ENCODE measurements at places on chromosomes 5 and 9.

GRCh38 chr9:75235632-75236031 lies 147.3 kb downstream of the OSTF1 start:
- no peak for DNase-seq

DNA sequence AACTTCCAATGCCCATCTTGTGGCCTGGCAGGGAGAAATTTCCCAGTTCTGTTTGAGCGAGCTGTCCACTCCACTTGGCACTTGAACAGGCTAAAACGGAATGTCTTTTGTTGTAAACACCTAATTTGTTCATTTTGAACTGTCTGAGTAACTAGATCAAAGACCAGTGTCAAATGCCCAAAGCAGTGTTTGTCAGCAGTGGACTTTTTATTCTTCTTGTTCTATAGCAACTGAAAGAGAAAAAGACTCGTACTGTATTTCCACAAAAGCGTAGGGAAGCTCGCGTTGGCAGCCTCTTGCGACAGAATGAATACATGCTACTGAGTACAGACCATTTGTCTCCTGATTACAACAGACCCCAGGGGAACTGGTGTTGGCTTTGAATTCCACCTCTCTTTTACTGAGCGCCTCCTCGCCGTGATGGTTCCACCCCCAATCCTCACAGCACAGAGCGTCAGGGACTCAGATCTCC lies 601.8 kb upstream of the ZNF608 start:
- no peak for DNase-seq

DNA sequence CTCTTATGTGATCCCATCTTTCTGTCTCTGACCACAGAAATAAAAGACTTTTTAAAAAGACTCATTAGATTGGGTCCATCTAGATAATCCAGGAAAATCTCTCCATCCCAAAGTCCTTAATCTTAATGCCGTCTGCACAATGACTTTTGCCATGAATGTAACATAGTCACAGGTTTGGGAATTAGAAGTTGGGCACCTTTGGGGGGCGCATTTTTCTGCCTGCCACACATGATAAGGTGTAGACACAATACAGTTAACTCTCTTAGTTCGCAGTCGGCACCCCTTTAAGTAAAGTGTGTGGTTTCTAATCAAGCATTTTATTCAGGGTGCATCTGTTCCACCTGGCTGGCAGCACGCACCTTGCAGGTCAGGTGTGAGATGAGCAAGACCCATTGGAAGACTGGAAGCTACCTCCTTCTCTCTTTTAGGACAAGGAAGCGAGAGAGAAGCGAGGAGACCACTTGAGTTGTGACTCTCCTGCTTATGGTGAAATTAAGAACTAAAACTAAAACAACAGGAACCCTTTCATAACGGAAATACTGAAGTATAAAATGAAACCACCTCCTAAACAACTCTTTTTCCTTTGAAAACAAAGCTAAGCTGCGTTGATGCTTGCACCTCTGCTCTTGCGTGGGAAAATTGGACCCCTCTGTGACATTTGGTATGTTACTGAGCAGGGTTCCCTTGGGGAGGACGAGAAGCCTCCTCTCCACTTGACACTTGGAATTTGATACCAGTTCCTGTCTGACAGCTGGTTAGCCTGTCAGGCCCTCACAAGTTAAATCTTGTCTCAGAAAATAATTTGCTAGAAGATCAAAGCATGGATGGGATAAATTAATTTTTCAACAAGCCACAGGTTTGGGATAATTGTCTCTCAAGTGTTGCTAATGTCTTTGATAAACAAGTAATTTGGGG lies 304.6 kb upstream of the DMRT1 start:
- DNase-seq = no peak

- DNase-seq = no peak
Observed at GRCh38 chr5:1893754-1894153, 11.0 kb upstream of the IRX4 start.

- DNase-seq = no peak
Observed at GRCh38 chr9:20592673-20593072, 29.6 kb downstream of the MLLT3 start.

DNA sequence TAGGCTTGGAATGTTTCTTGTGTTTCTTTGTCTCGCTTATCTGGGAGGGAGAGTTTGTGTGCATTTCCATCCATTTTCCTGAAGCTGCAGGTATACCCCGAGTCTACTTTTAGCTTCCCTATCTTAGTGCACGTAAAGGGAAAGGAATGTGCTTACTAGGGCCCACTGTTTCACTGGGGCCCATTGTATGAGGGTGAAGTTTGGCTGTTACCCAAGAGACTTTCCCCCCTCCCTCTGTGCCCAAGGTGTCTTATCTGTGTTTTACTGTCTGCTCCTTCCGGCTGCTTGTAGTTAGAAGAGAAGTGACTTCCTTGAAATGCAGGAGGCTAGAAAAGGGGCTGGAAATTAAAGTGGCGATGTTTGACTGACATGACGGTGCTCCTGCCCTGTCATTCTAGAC lies 12.1 kb upstream of the BTNL3 start:
- no peak for DNase-seq

GRCh38 chr5:142095035-142095434 lies 13.5 kb upstream of the NDFIP1 start:
- peak; percentile 83 for DNase-seq

DNA sequence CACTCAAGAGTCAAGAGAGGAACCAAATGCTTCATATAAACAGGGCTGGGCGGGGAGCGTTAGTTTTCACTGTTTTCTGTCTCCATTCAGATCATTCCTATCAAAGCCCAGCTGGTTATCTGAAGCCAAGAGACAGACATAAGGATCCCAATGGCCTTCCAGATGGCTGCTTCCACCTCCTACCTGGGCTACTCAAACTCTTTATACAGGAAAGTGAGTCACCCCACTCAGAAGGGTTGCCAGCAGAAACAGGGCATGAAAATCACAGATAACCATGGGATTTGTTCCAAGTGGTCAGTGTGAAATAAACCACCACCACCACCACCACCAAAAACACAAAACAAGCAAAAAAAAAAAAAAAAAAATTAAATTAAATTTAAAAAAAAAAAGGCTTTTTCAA lies 5.5 kb downstream of the PRSS3 start:
- DNase-seq = no peak

DNA sequence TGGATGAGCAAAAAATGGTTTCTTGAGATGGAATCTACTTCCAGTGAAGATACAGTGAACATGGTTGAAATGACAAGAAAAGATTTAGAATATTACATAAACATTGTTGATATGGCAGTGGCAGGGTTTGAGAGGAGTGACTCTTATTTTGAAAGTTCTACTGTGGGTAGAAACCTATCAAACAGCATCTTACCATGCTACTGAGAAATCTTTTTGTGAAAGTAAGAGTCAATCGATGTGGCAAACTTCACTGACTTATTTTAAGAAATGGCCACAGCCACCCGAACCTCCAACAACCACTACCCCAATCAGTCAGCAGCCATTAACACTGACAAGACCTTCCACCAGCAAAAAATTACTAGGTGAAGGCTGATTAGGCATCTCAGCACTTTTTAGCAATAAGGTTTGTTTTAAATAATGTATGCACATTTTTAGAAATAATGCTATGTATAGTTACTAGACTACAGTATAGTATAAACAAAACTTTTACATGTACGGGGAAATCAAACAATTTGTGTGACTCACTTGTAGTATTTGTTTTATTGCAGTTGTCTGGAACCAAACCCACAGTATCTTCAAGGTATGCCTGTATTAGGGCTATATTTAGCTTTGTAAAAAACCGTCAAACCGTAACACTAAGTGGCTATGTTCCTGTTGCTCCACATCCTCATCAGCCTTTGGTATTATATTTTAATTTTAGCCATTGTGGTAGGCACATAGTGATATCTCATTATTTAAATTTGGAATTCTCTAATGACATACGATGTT lies 30.6 kb upstream of the ADAMTS6 start:
- DNase-seq = no peak

DNA sequence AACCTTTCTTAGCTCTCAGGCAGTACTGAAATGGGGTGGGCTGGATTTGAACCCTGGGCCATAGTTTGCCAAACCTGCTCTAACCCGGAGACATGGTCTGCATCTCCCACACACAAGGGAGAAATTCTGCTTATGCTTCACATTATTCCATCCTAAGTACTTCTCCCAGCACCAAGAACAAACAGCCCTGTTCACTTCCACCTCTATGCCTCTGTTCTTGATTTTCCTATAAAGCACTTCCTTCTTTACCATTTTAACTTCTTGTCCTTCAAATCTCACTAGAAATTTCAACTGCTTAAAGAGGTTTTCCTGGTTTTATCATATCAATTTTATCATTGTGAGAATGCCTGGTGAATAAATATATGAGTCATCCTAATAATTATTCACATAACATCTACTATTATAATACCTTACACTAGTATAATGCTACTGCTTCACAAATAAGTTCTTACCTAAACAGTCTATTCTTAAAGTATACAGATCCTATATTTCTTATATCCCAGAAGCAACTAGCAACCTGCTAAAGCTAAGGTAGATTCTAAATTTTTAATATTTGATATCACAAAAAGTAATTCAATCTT lies 12.7 kb downstream of the FEM1C start:
- DNase-seq = no peak

DNA sequence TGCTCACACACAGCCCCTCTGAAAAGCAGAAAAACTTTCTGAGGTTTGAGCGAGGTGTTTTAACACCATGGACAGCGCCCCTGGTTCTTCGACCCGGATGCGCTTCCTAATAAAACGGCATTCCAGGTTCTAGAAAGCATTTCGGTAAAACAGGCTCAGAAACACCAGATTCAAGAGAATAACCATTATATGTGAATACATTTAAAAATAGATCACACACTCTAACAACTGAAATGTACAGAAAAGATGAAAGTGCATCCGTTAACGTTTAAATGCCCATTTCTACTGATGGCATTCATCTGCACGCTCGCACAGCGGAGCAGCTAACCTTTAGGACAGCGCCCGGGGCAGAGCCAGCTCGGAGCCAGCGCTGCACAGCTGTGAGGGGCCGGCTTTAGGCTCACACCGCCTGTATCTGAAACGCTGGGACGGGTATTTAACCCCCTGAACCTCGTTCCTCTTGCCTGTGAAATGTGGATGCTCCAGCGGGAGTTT lies 26.3 kb upstream of the TENT4A start:
- DNase-seq = no peak

- DNase-seq = no peak
Observed at GRCh38 chr9:124467410-124468060, 17.3 kb downstream of the ADGRD2 start.

DNA sequence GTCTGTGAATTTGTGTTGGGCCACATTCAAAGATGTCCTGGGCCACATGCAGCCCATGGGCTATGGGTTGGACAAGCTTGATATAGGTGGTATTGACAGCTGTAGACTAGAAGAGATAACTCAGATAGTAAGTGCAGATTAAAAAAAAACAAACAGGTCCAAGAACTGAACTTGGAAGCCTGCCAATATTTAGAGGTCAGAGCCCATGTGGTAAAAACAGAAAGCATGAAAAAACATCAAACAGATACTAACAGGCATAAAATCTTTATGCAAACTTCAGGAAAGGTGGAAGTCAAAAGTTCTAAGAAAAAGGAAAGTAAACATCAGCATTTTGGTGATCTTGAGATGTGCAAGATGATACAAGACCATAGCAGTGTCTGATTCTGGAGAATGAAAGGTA lies 155.1 kb upstream of the NR4A3 start:
- DNase-seq = no peak

DNA sequence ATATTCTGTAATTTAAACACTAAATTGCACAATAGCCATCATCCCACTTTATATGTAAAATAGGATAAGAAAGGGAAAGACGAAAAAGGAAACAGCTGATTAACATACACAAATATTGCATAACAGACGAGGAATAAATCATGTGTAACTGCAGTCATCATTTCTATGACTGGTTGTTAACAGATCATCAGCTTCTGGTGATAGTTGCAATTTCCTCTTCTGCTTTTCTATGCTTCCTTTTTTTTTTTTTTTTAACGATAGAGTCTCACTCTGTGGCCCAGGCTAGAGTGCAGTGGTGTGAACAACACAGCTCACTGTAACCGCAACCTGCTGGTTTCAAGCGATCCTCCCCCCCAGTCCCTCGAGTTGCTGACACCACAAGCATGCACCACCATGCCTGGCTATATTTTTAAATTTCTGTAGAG lies 22.5 kb upstream of the JAKMIP2 start:
- DNase-seq = no peak

- DNase-seq = no peak
Observed at GRCh38 chr9:90114641-90115425, 510.0 kb downstream of the GADD45G start.

- DNase-seq = no peak
Observed at GRCh38 chr5:51185850-51186329, 197.4 kb upstream of the ISL1 start.

- no peak for DNase-seq
Observed at GRCh38 chr5:137296213-137296781, 202.8 kb downstream of the SPOCK1 start.

DNA sequence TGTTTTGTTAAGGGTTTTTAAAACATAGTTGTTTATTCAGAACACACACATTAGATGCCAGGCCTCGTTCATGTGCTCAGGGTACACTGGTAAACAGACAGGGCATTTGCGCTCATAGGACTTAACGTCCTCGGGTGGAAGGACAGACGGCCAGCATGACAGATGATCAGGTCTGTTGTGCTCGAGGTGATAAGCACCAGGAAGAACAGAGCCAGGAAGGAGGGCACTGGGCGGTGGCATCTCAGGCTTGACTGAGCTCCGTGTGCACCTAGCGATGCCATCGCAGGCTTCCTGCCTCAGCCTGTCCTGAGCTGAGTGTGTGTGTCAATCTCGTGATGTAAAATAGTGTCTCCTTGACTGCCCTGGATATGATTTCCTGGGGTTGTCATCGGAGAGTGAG lies 96.5 kb downstream of the EHMT1 start:
- DNase-seq = no peak

- no peak for DNase-seq
Observed at GRCh38 chr5:68458416-68459021, 243.0 kb downstream of the PIK3R1 start.

- no peak for DNase-seq
Observed at GRCh38 chr5:54837981-54838380, 147.4 kb downstream of the ESM1 start.

- no peak for DNase-seq
Observed at GRCh38 chr5:57900381-57900944, 417.9 kb upstream of the ACTBL2 start.

DNA sequence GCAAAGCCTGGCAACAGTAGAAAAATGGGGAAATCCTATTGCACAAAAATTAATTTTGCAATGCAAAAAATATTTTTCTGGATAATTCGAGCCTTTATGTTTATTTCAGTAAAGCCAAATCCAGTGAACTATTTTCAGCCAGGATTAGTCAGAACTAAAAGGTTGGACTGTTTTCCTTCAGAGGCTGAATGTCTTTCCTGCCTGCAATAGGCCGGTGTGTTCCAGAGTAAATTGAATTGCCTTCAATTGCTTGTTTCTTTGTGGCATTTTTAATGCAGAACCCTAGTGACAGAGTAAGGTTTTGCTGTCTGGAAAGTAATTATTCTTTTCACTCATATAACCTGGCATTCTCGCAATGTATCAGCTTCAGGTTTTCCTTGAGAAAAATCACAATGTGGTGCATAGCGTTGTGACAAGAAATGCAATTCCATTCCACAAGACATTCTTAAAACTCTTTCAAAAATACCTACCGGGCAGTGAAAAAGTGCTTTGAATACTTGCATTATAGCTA lies 183.7 kb downstream of the GLIS3 start:
- no peak for DNase-seq

Measured in stimulated activated CD4-positive, alpha-beta T cell treated with anti-CD3 and anti-CD28 coated beads, Interleukin-15, amount 100 ng/mL, for 24 hours (primary cell).